ENCODE measurements at places on chromosomes 4 and X.

DNA sequence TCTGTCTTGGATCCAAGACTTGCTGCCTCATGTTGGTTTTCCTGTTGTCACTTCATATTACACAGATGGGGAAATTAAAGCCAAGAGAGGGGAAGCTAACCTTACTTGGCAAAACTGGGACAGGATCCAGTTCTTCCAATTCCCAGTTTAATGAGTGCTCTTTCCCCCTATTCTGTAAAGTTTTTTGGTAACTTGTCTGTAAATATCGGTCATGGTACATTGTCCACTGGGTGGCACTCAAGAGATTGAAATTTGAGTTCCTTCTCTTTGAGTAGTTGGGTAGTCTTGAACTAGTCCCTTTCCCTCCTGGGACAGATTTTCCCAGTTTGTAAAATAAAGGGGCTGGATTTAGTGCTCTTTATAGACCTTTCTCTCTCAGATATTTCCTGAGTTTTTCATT, 12.4 kb upstream of the EOLA2 start:
- no peak for DNase-seq

DNA sequence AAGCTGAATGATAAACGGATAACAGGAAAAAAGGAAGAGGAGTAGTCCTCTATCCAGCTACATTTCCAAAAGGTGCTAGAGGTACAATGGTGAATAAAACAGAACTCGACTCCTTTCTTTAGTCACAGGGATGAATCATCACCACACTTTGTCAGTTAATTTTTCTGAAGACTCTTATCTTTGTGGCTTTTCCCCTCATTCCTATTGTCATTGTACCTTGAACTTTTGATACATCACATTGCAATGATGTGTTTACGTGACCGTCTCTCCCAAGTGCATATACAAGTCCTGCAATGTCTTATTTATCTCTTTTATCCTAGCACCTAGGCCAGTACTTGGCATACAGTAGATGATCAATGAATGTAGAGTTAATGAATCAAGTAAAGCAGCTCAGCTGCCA, 134.7 kb downstream of the LHFPL1 start:
- no peak for DNase-seq

GRCh38 chr4:182307746-182308145, 64.5 kb downstream of the TENM3 start:
- DNase-seq: peak; percentile 75

DNA sequence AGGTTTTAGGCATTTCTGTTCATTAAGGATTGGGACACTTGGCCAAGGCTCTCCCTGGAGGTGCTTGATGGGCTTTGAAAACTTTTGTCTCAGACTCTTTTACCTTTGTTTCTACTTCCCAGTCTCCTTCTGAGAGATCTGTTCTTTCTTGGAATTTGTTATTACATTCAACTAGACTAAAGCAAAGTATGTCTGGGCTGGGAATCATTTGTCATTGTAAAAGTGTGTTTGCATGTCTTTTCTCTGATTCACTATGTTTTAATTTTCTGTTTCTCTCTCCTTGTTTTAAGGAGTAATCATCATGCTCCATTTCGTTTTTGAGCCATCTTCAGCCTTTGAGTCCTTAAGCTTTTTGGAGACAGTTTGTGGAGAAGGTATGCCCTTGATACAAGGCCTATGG, 12.2 kb upstream of the PGRMC2 start:
- no peak for DNase-seq

DNA sequence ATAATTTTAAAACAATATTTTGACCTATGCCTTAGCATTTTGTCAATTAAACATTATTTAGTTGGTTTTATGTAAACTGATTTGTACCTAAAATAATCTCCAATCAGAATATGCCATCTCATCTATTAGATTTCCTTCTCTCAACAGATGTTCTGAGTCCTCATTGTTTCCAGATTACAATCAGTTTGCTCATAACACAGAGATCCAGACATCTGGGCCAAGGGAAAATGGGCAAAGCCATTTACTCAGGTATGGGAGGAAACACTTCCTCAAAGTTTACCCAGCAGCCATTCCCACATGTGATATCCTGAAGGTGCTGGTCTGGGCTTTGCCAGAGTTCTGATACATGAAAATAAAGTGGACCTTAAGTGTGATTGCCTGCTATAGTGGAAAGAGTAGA, 217.9 kb upstream of the GPC4 start:
- DNase-seq: no peak

GRCh38 chr4:81562093-81562492, 90.4 kb upstream of the RASGEF1B start:
- DNase-seq: no peak

- no peak for DNase-seq
These were observed 47.5 kb upstream of the PDLIM3 start for GRCh38 chr4:185582651-185583400.

- DNase-seq: no peak
These were observed 11.9 kb downstream of the ENPEP start for GRCh38 chr4:110487873-110488272.

GRCh38 chrX:72094894-72095293, 36.8 kb downstream of the RTL5 start:
- DNase-seq: no peak

Data from HS-5 (cell line).